Activated gamma-delta T cell (primary cell): ENCODE measurements at places on chromosomes 11 and 22.

GRCh38 chr11:76716268-76716667, 45.7 kb upstream of the LRRC32 start:
- DNase-seq, result no peak

- no peak for DNase-seq
Measured at GRCh38 chr11:2779981-2780849, 80.4 kb upstream of the KCNQ1OT1 start.

- DNase-seq, result no peak
Measured at GRCh38 chr11:99766811-99767210, 746.1 kb downstream of the CNTN5 start.

- DNase-seq, result no peak
Measured at GRCh38 chr11:27933992-27934829, 173.7 kb downstream of the KIF18A start.

GRCh38 chr11:6647836-6648235, 7.8 kb downstream of the DCHS1 start:
- DNase-seq, result no peak

GRCh38 chr22:49688516-49689254, 139.0 kb downstream of the BRD1 start:
- DNase-seq, result no peak

DNA sequence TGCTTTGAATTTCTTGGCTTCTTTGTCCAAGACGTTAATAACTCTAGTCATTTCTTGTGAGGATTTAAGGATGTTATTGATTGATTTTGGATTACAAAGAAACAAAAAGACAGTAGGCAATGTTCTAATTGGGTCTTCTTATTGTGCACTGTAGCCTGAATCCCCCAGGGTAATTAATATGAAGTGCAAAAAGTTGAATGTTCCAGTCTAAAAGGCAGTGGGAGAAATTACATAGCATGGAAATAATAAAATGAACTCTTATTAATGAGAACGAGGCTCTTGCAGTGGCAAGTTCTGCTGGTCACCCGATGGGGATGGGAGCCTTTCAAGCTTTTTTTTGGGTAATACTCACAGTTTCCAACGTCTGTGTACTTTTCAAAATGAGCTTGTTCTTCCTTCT, 45.6 kb downstream of the UBASH3B start:
- DNase-seq, result no peak
